ENCODE measurements at places on chromosomes 12 and 14.
A peak's percentile ranks its signal among the peaks of the same experiment; 100 is the strongest.

- no peak for DNase-seq
These were observed 66.3 kb downstream of the ZNF664 start for GRCh38 chr12:124039276-124039675.

DNA sequence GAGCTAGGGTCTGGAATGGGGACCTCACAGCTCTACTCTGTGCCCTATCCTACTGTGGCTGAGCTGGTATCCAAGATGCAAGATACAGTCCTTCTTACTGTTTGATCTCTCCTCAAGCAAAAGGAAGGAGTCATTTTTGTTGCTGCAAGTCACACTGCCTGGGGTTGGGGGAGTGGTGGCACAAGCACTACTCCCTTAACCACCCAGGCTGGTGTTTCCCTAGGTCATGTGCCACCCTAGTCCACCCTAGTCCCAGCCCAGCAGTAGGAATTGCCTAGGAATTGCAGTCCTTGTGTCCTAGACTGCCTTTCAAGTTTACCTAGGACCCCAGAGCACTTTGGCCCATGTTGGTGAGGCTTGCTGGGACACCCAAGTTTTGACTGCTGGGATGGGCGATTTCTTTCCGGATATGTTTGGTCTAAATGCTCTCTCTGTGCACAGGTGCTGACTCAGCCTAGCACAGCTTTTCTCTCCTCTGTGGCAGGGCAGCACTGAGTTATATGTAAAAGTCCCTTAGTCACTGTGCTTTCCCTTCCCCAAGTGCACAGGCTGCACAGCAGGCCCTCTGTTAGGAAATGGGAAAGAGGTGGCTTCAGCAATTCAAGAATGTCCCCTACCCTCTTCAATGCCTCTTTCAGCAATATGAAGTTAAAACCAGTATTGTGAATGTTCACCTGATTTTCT, 54.9 kb downstream of the SLC6A15 start:
- DNase-seq, result no peak

GRCh38 chr12:47616440-47616839, 89.4 kb downstream of the RPAP3 start:
- DNase-seq, result no peak

- no peak for DNase-seq
These were observed 255.6 kb upstream of the GRIP1 start for GRCh38 chr12:66934302-66935062.

DNA sequence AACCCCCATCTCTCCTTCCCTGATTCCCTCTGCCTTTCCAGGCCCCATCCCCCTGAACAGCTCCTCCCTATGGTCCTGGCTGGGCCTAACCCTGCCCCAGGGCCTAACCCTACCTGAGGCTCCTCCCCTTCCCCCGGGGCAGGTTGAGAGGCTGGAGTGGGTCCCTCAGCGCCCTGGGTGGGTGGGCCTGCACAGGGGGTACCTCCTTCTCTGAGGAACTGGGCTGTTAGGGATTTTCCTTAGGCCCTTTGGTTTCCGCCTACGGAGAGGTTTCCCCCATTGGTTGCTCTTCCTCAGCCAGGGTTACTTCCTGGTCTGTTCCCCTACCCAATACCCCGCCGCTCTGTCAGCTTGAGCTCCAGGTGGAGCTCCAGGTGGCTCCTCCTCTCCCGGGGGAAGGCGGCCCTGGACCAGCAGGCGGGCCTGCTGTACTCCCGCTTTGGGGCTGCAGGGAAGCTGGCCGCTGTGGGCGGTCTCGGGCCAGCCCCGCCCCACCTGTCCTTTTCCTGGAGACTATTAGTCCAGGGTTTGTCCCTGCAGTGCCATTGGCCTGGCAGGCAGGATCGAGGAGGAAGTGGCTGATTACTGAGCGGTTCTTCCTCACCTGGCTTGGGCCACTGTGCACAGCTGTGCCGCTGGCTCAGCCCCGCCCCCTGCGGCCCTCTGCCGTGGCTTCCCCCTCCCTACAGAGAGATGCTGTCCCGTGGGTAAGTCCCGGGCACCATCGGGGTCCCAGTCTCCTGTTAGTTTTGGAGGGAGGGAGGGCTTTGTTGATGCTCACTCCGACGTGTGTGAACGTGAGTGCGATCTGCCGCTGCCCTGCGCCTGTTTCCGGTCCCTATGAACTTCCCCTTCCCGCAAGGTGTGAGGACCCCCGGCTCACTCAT, 2.5 kb downstream of the C12orf57 start:
- DNase-seq, result no peak

DNA sequence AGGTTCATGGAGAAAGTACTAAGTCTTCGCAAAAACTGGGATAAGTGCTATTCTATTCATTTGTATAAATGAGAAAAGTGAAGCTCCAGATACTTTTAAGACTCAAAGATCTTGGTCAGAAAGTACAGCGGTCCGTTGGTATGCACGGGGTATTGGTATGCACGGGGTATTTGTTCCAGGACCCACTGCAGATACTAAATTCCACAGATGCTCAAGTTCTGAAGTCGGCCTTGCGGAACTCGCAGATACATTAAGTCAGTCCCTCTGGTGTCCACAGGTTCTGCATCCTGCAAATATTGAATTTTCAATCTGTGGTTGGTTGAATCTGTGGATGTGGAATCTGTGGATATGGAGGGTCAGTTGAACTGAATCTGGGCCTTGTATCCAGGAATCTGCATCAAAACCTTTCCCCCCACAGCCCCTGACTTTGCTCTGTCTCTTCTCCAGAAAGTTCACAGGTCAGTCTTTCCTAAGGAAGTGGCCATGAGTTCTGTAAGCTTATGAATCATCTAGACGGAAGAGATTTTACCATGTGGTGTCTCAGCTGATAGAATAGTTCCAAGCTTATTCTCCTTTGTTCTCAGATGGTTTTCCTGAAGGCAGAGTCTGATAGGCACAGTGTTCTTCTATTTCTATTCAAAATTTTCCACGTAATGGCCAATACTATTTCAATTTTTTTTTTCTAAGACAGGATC, 274.7 kb downstream of the NEDD1 start:
- no peak for DNase-seq

GRCh38 chr12:41981013-41981412, 163.7 kb downstream of the GXYLT1 start:
- DNase-seq, result no peak

- no peak for DNase-seq
These were observed 86.8 kb downstream of the NUAK1 start for GRCh38 chr12:106051853-106052531.

DNA sequence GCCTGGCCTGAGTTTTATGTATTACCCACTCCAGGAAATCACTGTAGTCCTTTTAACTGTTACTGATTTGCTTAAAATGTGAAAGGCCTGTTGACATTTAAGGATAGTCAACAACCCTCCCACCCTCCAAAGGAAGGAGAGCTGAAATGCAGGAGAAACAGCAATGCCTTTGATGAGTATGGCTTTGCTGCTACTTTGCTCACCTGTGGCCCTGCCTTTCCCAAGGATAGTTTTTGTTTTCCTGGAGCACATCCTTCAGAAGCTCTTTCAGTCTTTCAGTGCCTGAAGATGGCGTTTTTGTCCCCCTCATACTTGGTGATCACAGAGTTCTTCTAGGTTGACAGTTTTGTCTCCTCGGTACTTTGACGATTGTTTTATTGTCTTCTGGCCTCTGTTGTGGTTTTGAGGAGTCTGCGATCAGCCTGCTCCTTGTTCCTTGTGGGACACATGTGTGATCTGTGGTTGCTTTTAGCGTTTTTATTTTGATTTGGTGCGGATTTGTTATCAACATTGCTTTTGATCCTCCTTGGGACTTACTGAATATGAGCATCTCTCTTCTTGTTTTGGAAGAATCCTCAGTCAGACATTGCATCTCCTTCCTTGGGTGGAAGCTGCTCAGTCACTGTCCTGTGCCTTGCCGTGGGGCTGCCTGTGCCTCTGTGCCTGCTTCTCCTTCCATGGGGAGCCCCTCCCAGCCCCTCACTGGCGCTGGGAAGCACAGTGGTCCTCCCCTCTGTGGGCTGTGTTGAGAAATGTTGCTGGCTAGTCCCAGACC, 17.2 kb downstream of the PACS2 start:
- no peak for DNase-seq

GRCh38 chr12:23204933-23205778, 580.2 kb downstream of the ETNK1 start:
- DNase-seq, result peak; percentile 4

Data from activated CD4-positive, alpha-beta T cell treated with anti-CD3 and anti-CD28 coated beads, Interleukin-2, amount 50 U/mL, for 24 hours (primary cell).